ENCODE measurements at places on chromosomes 7 and 10. TPM values are rescaled to one million over a fixed set of nuclear protein-coding genes. Genes with fewer than 3 reads are reported as not detected.

SHTN1 gene
- 4.9 TPM for polyA plus RNA-seq

EPHB6 gene
- 4.2 TPM for polyA plus RNA-seq

PTF1A gene
- polyA plus RNA-seq, result not detected

- DNase-seq, result no peak
Measured at GRCh38 chr7:54972733-54973294, 46.0 kb upstream of the EGFR start.

DNA sequence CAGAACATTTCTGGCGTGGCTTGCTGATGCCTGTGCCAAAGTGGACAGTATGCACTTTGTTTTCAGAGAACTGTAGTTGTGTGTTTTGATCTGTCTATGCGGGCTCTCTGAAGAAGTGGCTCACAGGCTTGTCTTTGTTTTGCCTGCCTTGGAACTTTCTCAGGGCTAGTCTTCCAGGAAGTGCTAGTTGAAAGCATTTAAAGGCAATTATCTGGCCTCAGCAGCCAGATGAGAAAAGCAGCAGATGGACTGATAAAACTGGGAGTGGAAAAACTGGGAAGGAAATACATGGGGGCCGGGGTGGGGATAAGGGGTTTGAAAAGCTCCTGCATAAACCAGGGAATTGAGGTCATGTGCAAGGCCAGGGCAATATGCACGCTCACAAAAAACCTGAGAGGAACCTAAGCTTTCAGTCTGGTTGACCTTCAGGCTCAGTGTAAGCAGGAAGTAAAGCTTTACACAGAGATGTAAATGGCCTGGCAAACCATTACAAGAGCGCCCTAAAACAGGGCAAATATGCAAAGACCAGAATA lies 94.5 kb downstream of the ZNF33B start:
- no peak for DNase-seq

GRCh38 chr7:157977306-157977705 lies 610.3 kb downstream of the PTPRN2 start:
- DNase-seq, result no peak

- DNase-seq, result peak; percentile 65
Measured at GRCh38 chr10:119414081-119414611, 128.4 kb downstream of the RGS10 start.

DNA sequence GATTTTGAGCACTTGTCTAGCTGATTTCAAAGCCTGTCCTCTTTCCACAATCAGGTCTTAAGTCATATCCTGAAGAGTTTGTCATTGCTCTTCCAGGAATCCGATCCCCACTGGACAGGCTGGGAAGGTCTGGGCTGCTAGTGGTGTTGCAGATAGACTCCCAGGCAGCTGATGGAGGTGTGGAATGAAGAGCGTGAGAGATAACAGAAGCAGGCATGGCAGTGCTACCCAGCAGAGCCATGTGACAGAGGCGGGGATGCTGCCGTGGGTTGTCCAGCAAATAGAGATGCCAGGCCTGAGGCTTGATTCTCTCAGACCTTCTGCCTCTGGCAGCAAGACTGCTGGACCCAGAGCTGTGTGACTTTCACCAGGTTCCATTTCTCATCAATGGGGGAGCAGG lies 116.5 kb upstream of the EEPD1 start:
- no peak for DNase-seq

DNA sequence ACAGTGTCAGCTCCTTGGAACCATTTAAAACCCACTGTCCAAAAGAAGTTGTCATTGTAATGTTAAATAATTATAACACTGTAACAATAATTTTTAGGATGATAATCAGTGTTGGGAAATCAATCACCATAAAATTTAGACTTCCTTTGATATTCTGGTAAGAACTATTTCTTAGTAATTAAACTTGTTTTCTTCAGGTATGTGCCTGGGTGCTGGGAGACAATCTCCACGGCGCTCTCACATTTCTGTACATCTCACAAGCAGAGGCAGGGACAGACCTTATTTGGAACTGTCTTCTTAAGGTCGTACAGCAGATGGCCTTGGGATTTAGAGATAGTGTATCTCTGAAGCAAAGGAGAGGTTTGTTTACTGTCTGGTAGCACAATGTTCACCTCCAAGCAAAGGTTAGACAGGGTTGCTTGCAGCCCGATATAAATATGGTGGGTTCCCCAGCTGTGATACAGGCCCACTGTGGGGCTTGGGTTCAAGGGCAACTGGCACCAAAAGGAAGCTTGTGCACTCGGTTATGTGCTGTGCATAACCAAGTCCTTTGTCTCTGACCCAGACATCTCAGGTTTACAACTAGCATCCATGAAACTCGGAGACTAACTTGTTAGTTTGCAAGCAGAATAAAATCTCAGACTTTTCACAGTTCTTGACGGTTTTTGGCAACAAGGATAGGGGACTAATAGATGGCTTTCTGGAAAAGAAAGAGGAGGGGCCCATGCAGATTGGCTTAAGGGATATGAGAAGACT lies 125.5 kb downstream of the RNF32 start:
- no peak for DNase-seq
